Activated CD4-positive, alpha-beta T cell treated with anti-CD3 and anti-CD28 coated beads for 24 hours (primary cell): ENCODE measurements at places on chromosomes 16 and 17.

DNA sequence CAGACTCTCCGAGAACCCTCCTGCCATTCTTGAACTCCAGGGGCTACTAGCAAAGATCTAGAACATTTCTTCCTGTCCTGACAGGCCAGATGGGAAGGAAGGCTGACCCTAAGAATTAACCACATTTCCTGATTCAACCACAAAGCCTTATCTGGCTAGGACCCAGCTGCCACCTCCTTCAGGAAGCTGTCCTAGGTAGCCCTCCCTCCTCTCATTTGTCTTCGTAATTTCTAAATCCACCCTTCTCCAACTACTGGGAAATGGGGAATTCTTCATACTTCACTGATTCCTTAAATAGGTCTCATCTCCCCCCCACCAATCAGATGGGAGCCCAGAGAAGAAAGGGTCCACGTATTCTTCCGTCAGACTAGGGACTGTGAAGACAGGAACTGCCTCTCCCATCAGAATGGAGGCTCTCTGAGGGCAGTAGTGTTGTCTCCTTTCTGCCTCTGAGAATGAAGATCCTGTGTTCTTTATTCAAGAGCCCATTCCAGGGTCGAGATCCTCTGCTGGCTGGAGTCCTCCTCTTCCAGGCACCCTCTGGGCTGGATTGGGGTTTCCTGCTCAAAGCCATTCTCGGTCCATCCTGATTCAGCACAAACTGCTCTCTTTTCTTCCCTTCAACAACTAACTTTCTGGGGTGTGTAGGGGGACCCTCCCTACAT lies 2.1 kb downstream of the SAMD14 start:
- no peak for DNase-seq

GRCh38 chr17:1179818-1180742 lies at the start of gene ABR:
TSS of gene ABR (minus strand) at chr17:1179981. CDS start at chr17:1179727, 254 bp downstream.
- no peak for DNase-seq

DNA sequence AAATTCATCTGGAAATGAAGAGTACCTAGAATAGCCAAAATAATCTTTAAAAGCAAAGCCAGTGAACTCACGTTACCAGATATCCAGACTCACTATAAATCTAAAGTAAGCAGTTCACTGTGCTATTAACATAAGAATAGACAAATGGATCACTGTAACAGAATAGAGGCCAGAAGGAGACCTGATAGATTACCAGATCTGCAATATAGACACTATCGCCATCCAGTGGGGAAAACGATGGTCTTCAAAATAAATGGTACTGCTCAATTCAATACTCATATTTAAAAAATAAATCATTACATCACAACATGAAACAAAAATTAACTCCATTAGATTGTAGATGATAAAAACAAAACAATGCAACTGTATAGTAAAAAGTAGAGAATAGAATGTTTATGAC lies 158.6 kb upstream of the CDH8 start:
- DNase-seq = no peak

GRCh38 chr17:57747221-57748017 lies 2.3 kb upstream of the CCDC182 start:
- DNase-seq = peak; percentile 18

DNA sequence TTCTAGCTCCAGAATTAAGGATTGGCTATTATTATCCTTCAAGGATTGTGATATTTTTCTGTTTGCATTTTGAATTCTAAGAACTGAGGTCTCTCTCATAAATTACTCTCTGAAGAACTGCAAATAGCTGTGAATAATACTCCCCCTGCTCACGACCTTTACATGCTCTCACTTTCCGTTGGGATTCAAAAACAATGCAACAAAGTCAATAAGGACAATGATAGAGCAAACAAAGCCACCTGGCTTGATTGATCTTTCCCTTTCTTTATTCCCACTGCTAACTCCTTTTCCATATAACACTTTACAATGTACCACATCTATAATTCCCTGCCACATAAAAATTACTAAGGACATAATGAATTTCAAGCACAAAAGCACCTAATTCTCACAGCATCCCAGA lies 523.0 kb upstream of the CA10 start:
- no peak for DNase-seq

- no peak for DNase-seq
Measured at GRCh38 chr17:45848868-45849535, 4.3 kb downstream of the SPPL2C start.

GRCh38 chr17:28547096-28547622 lies 5.3 kb downstream of the UNC119 start:
- no peak for DNase-seq

DNA sequence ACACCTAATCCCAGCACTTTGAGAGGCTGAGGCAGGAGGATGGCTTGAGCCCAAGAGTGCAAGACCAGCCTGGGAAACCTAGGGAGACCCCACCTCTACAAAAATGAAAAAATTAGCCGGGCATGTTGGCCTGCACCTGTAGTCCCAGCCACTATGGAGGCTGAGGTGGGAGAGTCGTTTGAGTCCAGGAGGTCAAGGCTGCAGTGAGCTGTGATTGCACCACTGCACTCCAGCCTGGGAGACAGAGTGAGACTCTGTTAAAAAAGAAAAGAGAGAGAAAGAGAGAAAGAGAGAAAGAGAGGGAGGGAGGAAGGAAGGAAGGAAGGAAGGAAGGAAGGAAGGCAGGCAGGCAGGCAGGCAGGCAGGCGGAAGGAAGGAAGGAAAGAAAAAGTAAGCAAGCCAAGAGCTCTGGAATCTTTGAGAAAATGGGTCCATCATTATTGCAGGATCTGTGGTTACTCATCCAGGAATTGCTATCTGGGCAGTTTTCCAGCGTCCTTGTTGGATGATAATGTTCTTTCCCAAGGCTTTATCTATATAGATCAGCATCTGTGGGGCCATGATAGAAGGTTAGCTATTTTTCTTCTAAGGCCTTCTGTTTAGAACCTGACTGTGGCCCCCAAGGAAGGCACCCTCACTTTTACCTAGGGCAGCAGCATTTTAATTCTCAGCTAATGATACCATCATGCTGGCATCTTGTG lies 533.2 kb upstream of the CDH5 start:
- no peak for DNase-seq

DNA sequence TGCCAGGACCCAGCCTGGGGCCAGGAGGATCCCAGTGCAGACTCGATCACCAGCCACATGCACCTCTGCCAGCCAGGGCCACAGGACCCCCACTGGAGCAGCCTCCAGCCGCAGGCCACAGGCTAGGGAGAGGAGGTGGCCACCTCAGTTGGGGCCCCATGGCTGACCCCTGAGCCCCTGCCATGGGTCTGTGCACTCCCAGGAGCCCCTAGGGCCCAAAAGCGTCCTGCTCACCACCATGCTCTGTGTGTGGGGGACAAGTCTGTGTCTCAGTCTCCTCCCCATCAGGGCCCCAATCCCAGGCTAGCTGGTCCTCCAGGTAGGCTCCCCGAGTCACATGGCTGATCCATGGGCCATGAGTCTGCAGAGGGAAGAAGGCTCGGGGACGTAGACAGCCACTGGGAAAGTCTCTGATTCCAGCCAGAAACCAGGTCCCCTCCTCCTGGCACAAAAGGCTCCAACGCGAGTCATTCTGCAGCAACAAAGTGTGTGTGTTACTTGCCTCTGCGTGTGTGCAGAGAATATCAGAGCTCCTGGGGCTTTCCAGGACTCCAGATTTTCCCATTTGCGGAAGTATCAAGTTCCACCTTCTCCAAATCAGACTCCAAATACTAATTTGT lies 6.1 kb upstream of the PRSS8 start:
- DNase-seq = no peak

GRCh38 chr16:49964973-49965372 lies 60.1 kb upstream of the CNEP1R1 start:
- no peak for DNase-seq

DNA sequence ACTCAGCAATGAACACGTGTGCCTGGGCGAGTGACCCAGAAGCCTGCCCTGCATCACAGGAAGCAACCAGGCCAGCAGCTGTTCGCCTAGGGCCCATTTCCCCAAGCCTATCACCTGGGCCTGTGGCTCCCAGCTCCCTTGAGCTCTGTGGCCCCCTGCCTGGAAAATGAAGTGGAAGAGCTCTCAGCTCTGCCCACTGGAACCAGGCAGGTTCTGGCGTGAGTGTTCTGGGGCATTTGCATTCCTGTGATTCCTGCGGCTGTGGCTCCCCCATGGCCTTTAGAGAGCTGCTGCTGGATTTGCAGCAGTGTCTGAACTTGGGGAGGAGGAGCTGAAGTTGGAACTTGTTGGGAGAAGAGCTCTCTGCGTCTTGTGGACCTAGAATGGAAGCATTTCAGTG lies 22.8 kb downstream of the PGS1 start:
- DNase-seq = no peak

DNA sequence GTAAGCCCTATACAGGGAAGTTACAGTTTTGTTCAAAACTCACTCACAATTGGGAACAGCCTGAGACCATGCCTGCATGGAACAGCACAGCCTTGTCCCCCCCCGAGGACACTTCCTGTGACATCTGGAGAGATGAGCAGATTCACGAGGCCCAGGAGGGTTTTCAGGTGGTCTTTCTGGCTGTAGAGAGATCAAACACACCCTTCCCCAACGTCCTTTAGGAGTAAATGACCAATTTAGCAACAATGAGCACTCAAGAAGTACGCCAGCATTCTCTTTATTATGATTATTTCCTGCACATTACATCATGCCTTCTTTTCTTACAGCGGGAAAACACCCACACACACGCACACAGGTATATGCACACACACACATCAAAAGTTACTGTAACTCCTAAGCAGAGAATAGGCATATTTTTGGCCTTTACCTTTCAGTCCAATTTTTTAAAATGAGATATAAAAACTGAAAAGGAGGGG lies 39.0 kb downstream of the ADCY9 start:
- DNase-seq = no peak

DNA sequence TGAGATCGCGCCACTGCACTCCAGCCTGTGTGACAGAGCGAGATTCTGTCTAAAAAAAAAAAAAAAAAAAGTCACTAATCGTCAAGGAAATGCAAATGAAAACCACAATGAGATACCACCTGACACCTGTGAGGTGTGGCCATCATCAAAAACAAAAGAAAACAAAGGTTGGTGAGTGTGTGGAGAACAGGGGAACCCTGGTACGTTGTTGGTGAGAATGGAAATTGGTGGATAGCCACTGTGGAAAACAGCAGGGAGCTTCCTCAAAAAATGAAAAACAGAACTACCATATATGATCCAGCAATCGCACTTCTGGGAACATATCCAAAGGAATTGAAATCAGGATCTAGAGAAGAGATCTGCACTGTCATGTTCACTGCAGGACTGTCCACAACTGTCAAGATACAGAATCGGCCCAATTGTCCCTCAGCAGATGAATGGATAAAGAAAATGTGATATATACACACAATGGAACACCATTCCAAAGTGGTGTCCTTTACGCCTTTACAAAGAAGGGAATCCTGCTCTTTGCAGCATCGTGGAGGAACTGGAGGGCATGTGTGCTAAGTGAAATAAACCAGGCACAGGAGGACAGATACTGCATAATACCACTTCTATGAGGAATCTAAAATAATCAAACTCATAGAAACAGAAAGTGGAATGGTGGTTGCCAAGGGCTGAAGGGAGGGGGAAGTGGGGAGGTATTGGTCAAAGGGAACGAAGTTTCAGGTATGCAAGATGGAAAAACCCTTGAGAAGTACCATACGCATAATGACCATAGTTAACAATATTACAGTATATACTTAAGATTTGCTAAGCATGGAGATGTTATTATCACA lies 63.5 kb upstream of the PLCG2 start:
- DNase-seq = no peak

- DNase-seq = no peak
Measured at GRCh38 chr16:67277294-67277998, 1.9 kb upstream of the PLEKHG4 start.

DNA sequence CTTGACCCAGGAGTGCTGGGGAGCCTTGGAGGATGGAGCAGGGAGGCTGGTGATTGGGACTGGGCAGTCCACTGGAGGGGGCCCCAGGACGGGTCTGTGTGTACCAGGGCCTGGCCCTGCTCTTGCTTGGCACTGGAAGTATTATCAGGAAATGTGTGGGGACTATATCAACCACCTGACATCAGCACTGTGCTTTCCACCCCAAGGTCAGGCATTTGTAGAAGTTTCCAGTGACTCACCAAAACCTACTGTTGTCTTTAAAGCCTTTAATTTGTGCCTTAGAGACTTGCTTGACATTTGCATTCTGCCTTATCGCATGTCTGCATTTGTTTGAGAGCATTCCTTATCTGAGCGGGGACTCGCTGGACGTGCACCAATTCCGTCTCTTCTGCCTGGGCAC lies 323.1 kb downstream of the FOXL1 start:
- no peak for DNase-seq

DNA sequence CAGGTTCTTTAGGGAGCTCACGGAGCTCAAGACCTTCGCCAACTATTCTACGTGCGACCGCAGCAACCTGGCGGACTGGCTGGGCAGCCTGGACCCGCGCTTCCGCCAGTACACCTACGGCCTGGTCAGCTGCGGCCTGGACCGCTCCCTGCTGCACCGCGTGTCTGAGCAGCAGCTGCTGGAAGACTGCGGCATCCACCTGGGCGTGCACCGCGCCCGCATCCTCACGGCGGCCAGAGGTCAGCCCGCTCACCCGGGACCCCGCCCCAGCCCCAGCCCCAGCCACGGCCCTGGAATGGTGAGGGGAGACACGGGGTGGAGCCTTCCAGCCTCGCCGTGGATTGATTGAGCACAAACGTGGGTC lies 13.5 kb downstream of the SARM1 start:
- DNase-seq = no peak

GRCh38 chr17:57955183-57955931 lies at the start of gene CUEDC1:
TSS of gene CUEDC1 (minus strand) at chr17:57955412. CDS start at chr17:57885564, 69,848 bp downstream.
- peak; percentile 46 for DNase-seq

DNA sequence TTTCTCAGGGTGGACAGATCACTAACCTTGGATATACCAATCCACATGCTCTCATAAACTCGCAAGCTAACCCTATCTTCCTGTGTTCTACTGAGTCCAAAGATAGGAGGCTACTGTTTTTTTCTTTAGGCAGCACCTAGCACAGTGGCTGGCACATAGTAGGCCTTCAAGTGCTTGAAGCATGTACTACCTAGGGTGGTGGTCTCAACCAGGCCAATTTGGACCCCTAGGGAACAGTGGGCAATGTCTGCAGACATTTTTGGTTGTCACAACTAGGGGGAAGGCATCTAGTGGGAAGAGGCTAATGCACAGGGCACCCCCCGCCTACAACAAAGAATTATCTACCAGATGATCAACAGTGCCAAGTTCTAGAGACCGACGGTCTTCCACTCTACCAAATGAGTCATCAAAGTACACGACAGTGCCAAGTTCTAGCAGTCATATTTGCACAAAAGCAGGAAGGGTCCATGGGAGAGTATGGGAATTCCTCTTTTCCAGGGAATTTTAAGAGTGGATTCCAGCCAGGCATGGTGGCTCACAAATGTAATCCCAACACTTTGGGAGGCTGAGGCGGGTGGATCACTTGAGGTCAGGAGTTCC lies 390.3 kb downstream of the SLC39A11 start:
- DNase-seq = no peak
